CD8-positive, alpha-beta memory T cell (primary cell): ENCODE measurements at places on chromosomes 13 and 19.

DNA sequence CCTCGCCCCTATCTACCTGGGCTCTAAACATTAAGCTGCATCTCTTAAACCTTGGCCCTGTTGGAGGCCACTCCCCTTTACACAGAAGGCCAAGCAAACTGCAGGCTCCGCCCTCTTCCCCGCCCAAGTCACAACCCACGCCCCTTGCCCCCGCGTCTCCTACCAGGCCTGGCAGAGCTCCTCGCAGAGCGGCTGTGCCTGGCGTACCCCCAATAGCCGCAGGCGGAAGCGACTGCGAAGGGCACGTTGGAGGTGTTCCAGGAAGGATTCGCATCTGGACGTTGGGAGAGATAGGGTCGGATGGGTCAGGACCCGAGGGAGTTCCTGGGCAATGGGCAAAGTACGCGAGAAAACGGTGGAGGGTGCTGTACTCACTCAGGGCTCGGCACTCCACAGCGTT lies 5.9 kb downstream of the RTBDN start:
- DNase-seq = no peak

DNA sequence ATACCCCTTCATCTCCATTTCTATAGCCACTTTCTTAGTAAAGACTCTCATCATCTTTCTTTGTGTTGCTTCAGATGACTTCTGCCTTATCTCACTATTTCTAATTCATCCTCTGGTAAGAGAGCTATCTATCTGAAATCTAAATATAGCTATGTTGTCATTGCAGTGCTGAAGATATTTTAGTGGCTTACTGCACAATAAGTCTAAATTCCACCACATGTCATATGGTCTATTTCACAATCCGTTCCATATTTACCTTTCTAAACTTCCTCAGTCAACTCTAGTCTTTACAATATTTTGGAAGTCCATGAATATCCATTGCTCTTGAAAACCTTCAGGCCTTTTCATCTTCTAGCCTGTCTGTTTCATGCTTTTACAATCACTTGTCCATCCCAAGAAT lies 465.1 kb upstream of the SLC10A2 start:
- DNase-seq = no peak

GRCh38 chr19:32471095-32471494 lies 65.5 kb downstream of the DPY19L3 start:
- no peak for DNase-seq

- DNase-seq = no peak
These were observed 12.9 kb downstream of the EEF1AKMT1 start for GRCh38 chr13:20760872-20761271.

GRCh38 chr13:71799324-71799723 lies 67.7 kb downstream of the DACH1 start:
- no peak for DNase-seq

DNA sequence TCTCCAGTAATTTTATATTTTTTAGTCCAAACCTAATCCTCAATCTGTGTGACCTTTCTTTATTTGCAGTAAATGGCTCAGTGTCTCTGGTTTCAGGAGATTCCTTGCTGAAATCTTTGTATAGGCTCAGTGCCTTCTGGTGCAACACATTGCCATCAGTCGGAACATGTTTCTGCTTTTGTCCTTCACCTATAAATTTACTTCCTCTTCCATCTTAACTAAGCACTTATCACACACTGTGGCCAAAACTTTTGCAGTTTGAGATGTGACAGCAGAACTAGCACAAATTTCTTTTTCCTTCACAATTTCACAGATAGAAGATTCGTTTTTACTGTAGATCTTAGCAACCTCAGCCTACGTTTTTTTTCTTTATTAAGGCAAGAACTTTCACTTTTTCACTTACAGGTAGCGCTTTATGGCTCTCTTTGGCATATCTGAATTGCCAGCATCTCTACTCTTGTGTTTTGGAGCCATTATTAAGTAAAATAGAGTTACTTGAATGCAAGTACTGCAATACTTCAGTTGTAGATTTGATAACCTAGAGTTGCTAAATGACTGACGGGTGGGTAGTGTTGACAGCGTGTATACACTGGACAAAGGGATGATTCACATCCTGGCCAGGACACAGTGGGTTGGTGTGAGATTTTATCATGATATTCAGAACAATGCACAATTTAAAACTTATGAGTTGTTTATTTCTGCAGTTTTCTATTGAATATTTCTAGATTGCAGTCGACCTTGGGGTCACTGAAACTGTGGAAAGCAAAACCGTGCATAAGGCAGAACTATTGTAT lies 44.3 kb downstream of the NDFIP2 start:
- DNase-seq = no peak

DNA sequence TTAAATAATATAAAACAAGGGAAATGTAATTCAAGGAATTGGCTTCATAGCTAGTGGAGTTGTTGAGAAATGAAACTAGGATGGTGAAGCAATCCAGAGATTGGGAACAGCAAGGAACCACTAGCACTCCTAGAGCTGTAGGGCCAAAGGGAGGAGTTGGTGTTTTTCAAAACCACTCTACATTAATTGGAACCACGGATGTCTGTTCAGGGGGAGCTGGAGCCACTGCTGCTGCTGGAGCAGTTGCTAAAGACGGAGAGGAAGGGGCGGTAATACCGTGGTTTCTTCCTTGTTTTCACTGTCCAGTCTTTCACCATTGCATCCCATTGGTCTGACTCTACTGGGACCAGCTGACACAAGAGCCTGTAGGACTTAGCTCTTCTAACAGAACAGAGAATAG lies 8.5 kb downstream of the DNAJC15 start:
- DNase-seq = no peak

- DNase-seq = no peak
These were observed 64.1 kb downstream of the TPT1 start for GRCh38 chr13:45276913-45277312.

DNA sequence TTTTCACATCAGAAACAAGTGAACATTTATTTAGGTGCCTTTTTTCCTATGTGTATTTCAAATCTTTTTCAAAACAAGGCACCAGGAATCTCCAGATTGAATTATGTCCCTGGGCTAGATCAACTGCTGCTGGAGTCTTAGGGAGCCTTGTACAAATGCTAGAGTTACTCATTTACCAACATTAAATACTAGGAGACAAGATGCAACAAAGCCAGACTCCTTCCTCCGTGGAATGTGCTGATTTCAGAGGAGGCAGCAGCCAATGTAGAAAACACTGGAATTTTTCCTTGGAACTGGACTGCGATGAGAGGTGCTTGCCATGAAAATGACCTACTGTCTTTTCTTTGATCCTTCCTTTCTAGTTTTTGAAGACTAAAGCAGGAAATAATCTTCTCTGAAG lies 1514.7 kb upstream of the MIR17HG start:
- DNase-seq = no peak

- DNase-seq = no peak
These were observed 159.9 kb downstream of the USP12 start for GRCh38 chr13:27011661-27012060.

- no peak for DNase-seq
These were observed 63.9 kb upstream of the GTF3A start for GRCh38 chr13:27360562-27360961.

DNA sequence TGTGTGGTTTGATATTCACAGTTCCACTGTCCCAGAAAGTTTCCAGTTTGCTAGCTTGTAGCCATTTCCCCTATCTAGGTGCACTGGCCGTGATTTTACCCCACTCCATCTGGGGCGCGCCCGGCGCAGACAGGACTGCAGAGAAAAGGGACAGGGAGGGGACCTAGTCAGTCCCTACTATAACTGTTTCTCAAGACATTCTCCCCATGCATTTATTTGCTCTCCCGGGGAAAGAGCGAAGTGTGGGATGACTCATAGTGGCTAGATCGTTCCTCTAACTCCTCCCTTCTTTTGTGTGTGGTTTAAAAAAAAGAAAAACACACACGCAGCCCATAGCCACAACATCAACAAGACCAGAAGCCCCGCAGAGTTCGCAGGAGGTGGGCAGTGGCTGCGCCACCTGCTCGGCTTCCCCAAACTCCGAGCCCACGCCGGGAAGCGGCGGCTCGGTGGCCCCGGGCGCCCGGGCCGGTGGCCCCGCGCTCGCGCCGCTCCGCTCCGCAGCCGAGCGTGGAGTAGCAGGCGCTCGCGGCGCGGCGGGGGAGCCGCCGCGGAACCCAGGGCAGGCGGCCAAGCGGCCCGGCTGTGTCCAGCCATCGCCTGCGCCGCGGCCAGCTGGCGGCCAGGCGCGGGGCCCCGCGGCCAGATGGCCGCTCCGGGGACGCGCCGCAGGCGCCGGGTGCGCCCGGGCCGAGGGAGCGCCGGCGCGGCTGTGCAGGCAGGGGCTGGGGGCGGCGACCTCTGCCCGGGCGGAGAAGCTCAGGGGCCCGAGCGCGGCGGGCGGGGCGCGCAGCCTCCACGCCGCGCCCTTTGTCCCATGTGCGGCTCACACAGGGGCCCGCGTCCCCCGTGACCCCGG lies 653 bp downstream of the TMTC4 start:
- DNase-seq = peak; percentile 68

DNA sequence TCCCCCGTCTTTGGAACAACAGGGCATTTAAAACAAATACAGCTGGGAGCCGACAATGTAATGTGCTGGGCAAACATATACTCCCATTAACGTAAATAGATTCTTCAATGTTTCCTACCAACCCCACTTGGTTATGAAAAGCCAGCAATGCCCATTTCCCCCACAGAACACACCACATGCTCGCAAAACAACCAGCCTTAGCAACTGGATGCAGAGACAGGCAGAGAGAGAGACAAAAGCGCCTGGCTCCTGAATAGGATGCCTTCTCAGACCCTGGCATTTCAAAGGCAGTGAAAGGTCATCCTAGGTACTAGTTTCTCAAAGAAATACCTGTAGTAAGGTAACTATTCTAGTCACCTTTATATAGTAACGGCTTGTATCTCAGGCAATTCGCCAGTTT lies 462.9 kb downstream of the ITGBL1 start:
- no peak for DNase-seq

GRCh38 chr13:51828730-51829567 lies 16.0 kb downstream of the TMEM272 start:
- DNase-seq = no peak

DNA sequence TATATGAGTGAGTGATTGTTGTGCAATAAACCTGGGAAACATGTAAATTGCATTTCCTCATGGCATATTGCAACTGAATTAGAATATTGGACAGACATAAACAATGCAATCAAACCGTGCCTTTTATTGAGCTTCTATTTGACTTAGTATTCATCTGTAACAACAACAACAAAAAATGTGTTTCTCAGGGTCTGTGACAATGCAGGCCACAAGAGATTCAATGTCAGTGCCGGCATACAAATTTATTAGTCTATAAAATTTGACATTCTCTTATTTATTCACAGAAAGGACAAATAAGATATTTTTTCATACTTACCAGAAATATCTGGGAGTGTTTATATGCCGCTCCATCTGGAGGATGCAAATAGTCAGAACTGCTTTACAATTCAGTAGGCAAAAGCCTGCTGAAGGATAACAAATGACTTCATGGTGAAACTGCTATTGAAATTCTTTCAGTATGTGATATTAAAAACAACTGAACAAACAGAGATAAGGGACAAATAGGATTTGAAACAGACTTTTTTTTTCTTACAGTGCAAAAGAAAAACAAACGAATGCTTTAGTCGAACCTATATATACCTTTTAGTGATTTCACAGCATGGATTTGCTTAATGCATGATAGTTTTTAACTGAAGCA lies 77.2 kb downstream of the DACH1 start:
- no peak for DNase-seq

DNA sequence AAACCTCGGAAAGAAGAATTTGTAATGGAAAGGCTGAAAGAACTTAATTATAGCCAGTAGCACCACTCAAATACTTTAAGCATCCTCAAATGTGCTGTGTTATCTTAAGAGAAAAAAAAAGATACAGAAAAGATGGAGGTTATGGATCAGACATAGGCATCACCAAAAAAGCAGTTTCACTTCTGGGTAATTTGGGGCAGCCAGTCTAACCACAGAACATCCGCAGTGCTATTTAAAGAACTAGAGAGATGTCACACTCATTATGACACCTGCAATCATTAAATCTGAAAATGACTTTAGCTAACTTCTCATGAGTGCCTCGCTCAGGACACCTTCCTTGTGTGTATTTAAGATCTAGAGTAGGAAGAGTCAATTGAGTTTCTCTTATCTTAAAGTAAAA lies 211.8 kb downstream of the RBM26 start:
- peak; percentile 36 for DNase-seq

DNA sequence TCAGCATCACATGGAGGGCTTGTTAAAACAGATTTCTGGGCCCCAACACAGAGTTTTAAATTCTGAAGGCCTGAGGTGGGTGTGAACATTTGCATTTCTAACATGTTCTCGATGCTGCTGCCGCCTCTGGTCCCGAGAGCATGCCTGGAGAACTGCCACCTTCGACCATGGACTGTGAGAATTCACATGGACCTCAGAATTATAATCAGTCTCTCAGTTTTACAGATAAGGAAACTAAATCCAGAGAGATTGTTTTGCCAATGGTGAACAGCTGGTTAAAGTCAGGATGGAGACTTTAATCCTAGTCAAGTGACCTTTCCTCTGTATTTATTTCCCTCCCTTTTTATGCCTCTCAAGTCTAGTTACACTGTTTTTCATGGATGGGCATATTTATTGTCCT lies 14.7 kb downstream of the ALOX5AP start:
- DNase-seq = no peak

DNA sequence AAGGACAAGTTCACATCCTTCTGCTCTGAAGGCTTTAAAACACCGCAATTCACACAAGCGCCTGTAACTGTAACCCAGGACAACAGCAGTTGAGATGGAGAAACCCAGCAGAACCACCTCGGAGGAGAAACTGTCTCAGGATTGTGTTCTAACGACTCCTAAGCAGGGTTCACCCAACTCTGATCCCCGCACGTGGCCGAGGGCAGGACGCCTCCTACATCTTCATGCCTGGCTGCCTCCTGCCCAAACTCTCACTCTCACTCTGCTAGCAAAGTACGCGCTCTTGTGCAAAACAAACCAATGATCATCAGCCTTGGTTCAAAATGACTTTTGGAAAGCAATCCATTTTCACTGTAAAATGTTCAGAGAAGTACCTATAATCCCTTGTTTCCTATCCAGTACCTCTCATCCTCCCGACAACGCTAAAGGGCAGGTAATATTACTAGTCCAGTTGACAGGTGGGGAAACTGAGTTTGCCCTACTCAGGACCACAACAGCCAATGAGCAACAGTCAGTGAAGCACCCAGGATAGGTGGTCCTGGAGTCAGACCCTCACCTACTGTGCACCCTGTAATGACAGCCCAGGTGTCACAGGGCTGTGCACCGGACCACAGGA lies 25.6 kb downstream of the EPS15L1 start:
- no peak for DNase-seq
